Endodermal cell (in vitro differentiated cells): ENCODE measurements at places on chromosomes 6 and 20.

DNA sequence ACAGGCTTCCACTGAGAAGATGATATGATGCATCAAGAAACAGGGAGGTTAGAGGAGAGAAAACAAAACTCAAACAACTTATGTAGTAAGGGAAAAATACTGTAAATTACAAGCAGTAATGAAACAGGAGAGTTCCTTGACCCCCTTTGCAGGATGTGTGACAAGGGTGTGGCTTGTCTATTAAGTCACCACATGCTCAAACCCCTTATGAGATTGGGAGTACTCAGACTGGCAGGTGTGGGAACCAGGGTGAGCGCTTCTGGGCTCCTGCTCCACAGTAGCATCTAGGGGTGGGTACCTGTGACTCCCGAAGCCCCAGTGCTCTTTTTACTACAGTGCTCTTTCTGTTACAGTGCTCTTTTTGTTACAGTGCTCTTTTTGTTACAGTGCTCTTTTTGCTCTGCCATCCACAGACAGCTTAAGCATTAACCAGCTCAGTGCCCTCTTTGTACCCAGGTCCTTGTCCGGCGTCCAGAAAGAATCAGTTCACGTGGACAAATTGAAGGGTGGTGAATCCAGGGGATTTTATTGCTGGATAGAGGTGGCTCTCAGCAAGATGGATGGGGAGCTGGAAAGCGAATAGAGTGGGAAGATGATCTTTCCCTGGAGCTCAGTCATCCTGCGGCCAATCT lies 28.7 kb downstream of the OLIG3 start:
- DNase-seq, result no peak

GRCh38 chr6:125174626-125175025 lies 21.1 kb downstream of the TPD52L1 start:
- no peak for DNase-seq

DNA sequence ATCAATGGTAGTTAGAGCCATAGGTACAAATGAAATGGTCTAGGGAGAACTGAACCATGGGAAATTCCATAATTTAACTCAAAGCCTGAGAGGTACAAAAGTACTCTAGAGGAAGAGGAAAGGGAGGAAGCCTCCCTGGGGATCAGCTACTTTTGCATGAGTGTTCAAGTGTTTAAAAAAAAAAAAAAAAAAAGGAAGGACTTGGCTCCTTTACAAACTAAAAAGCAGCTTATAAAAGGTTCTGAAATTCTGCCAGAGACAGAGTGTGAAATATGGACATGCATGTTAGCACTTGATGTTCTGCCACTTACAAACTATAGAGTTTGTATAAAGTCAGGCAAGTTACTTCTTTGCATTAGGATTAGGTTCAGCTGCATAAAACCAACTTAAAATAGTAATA lies 290.0 kb downstream of the TBC1D7 start:
- DNase-seq, result no peak

GRCh38 chr6:38212579-38212978 lies 393.1 kb downstream of the ZFAND3 start:
- peak; percentile 57 for DNase-seq

- DNase-seq, result peak; percentile 96
These were observed 7.5 kb downstream of the SRXN1 start for GRCh38 chr20:645318-646106.

- DNase-seq, result no peak
These were observed 263.1 kb upstream of the ZFP64 start for GRCh38 chr20:52454660-52455059.
